Memory B cell (primary cell): ENCODE measurements at places on chromosomes 11 and 22.

DNA sequence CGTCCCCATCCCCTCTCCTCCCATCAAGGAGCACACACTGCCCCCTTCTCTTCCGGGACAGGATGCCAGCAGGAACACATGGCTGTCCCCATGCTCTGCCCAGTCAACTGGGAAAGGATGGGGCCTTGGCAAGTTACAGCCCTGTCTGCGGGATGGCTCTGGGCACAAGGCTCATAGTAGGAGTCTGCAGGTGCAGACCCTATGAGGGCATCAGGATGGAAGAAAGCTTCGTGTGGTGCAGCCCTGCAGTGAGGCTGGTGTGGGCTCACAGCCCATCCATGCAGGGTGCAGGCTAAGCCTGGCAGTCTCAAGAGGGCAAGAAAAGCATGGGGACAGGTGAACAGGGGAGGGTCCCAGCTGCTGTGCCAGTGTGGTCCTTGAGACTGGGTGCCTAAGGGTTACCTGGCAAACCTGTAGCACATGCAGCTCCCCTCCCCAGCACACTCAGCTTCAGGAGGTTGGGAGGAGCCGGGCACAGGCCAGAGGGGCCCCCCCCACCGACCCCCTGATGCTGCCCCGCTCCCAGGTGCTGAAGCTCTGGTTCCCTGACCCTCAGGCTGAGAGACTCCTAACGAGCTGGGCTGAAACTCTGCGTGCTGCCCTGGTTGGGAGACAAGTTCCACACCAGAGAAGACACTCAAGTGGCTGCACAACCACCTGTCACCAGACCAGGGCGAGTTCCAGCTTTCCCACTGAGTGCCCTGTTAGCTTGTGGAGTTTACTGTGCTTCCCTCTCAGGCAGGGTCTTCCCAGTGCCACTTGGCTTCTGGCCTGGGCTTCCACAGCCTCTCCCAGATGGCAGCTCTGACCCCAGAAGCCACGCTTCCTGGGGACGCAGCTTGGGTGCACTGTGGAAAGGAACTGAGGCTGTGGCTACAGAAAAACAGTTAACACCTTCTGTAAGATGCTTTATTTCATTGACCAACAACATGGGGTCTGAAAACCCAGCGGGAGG is 3.3 kb upstream of the SCARF2 start:
- DNase-seq: no peak

DNA sequence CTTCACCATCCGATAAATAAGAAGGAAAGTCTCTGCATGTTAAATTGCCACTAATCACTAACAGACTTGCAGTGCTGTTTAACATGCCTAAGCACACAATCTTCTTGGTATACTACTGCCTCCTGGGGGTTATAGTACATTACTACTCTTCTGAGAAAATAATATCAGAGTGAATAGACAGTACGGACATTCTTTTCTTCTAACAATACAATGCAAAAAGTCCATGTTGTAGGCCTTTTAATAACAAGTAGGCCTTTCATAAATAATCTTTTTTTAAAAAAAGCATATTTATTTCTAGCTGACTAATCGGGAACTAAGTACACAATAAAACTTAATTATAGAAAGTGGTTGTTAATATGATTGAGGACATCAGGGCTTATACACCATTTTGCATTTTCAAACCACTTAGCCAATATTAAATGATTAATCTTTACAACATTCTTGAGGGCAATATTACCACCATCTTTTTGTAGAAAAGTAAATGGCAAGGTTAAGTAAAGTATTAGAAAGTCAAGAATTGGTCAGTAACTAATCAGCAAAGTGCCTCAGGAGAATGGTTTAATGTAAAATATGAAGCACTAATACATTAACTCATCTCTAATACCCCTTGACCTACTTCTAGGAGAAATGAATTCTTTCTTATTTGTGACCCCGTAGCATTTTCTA is 84.7 kb downstream of the TTC28 start:
- DNase-seq: no peak

- no peak for DNase-seq
Measured at GRCh38 chr11:8253566-8253965, 10.1 kb downstream of the LMO1 start.

DNA sequence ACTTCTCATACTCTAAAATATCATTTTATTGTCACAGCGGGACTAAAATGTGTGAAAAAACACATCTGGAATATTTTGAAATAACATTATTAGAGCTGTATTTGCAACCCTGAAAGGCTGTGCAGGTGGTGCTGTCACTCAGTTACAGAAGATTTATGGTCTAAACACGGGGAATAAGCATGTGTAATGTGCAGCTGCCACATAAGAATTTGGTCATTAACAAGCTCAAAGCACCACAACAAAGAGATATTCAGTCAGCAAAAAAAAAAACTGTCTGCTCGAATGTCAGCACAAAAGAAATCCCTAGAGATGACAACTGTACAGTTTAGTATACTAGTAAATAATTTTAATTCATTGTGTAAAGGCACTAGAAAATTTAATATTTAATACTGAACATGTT is 31.3 kb downstream of the TMEM123 start:
- no peak for DNase-seq

DNA sequence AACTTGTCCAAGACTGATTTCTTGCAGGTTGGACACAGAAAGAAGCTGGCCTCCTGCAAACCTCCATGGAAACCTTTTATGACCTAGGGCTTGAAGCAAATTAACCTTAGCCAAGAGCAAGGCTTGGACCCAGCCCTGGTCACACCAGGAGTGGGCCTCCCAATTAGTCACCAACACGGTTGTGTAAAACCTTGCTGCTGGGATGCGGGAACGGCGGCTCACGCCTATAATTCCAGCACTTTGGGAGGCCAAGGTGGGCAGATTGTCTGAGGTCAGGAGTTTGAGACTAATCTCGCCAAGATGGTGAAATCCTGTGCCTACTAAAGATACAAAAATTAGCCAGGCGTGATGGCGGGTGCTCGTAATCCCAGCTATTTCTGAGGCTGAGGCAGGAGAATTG is 419.9 kb downstream of the AASDHPPT start:
- DNase-seq: no peak

GRCh38 chr11:86211619-86212018 is 32.9 kb upstream of the EED start:
- no peak for DNase-seq

DNA sequence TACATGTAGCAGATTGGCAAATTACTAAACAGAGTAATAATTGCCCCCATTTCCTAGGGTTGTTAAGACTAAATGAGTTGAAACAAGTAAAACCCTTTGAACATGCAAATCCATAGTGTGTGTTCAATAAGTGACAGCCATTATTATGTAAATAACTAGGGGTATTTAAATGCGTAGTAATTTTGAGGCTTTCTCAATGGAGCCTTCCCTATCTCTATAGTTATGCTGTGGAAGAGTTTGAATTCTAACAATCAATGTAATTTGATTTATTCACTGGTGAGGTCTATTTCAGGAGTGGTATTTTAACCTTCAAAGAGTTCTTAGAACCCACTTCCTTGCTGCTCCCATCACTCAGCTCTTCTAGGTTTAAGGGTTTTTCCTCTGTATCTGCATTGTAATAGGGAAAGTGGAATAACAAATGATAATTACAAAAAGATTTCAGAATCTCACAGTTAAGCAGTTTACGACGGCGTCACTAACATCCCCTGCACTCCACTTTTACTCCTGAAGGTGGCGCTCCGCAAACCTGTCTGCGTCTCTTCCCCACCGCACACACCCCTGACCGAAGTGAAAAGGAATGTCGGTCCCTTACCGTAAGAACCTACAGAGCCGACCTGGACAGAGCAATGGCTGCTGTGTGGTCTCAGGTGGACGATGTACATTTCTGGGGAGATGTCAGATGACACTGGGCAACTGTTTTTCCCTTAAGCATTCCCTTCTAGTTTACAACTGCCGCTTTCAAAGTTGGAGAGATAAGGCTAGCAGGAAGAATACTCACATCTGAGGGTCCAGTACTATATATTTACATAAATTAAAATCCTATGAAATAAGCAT is 80.8 kb downstream of the ZC3H12C start:
- peak; percentile 49 for DNase-seq

- no peak for DNase-seq
Measured at GRCh38 chr11:125072961-125073590, 10.0 kb downstream of the SLC37A2 start.

DNA sequence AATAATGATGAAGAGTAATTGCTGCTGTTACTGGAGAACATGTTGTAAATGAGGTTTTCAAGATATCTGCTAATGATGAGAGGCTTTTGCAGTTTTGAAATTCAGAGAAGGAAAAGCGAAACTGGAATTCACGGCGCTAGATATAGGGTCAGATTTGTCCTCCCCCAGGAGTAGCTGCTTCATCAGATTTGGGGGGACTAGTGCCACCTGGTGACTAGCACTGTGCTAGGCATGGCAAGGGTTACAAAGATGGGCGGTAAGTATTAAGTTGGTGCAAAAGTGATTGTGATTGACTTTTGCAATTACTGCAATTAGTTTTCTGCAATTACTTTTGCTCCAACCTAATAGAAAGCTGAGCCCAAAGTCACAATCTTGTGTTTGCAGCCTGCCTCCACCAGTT is 879.9 kb upstream of the TENM4 start:
- DNase-seq: no peak

DNA sequence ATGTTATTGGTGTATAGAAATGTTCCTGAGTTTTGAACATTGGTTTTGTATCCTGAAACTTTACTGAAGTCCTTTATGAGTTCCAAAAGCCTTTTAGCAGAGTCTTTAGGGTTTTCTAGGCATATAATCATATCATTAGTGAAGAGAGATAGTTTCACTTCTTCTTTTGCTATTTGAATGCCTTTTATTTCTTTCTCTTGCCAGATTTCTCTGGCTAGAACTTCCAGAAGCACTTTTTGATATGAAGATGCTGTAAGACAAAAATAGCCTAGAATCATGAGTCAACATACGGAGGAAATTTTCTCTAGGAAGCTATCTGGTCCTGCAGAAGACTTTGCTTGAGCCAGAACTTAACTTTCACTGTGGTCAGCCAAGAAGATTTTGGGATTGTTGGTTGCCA is 86.7 kb upstream of the IZUMO1R start:
- DNase-seq: no peak

- no peak for DNase-seq
Measured at GRCh38 chr11:2450321-2451041, 5.7 kb downstream of the KCNQ1 start.

GRCh38 chr22:29936186-29936585 is 53.2 kb downstream of the MTMR3 start:
- DNase-seq: no peak

DNA sequence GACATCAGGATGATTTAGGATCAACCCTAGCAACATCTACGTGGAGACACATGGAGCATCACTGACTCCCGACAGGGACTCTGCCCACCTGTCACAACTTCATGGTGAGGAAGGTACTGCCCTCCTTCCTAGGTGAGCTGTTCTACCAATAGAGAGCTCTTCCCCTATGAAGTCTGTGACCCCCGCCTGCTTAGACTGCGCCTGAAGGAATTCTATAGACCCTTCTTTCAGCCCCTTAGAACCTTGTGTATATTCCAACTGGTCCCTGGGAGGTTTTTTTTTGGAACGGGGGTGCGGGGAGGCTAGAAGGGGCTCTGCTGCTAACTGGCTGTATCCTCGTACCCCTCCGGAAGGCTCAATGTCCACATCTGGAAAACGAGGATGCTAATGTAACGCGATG is 566 bp downstream of the INTS4 start:
- no peak for DNase-seq

DNA sequence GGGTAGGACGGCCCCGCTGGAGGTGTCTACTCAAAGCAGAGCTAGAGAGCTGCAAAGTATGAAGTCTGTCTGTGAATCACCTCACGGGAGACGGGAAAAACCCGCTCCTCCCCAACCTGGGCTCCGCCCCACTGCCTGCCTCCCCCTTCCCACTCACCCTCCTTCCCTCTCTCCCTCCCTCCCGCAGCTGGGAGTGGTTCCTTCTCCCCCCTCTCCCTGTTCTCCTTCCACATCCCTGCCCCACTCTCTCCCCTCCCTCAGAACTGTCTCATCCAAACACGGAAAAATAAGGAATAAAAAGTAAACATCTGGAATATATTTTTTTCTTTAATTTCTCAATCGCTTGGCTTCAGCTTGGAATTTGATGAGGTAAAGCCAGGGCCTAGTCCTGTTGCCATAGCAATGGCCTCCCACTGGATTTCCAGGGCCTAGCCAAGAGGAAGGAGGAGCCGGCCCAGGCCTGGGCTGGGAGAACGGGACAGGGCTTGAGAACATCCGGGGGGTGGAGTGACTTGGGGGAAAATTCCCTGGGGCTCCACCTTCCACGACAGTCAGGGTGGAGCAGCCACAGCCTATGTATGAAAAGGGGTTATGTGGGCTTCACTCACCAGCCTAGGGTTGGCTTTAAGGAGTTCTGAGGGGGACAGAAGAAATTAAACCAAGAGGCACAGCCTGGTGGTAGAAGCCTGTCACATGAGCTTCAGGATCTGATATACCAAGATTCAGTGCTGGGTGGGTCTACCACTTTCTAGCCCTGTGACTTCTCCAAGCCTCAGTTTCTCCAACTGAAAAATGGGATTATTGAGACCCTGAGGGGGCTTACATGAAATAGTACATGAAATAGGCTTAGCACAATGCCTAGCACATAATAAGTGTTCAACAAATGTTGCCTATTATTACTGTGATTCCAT is 2.2 kb downstream of the TNKS1BP1 start:
- DNase-seq: no peak

DNA sequence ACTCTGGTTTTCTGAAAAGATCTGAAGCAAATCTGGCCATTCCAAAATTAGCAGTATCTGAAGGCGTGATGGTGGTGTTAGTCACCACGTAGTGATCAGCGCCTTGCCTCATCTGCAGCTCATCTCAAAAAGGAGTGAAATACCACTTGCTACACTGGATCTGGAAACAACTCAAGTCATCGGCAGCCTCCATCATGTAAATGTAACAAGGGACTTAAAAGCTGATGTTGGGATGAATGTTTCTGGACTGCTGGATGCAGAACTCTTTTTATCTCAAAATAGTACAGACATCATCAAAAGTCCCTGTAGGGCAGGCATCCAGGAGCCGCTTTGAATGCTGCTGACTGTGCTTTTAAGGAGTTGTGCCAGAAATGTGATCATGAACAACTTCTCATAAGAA is 14.1 kb upstream of the APLP2 start:
- no peak for DNase-seq

- no peak for DNase-seq
Measured at GRCh38 chr22:27466229-27466628, 335.3 kb downstream of the MN1 start.

- DNase-seq: no peak
Measured at GRCh38 chr22:44497218-44497904, 672 bp downstream of the RTL6 start.

GRCh38 chr11:56905936-56906335 is 82.8 kb upstream of the OR5AK2 start:
- DNase-seq: no peak

DNA sequence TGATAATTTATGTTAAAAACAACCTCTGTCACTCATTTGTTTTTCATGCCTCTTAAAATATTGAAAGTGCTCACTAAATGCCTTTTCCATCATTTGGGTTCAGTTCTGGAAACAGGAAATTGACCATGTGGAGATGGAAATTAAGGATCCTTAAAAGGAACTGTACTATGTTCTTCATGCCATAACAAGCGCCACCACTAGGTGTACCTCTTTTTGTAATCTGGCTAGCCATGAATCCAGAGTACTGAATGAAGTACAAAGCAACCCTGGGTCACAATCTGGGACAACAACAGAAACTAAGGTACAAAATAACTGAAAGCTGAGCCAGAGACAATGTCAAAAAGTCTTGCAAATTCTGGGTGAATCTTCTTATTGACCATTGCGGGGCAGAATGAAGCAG is 559.1 kb downstream of the FAM181B start:
- DNase-seq: no peak

GRCh38 chr22:50454556-50455075 is 20.2 kb downstream of the SBF1 start:
- DNase-seq: no peak

- no peak for DNase-seq
Measured at GRCh38 chr11:65868076-65868667, 4.4 kb downstream of the EFEMP2 start.
